CD4-positive, alpha-beta memory T cell (primary cell): ENCODE measurements at places on chromosomes 12 and 14. TPM values are rescaled to one million over a fixed set of nuclear protein-coding genes. Genes with fewer than 3 reads are reported as not detected.

Gene HOXC9
- not detected for total RNA-seq

Gene DIO3
- total RNA-seq: not detected

Gene TEX22
- 4.7 TPM for total RNA-seq

Gene SERPINA12
- total RNA-seq: not detected

DNA sequence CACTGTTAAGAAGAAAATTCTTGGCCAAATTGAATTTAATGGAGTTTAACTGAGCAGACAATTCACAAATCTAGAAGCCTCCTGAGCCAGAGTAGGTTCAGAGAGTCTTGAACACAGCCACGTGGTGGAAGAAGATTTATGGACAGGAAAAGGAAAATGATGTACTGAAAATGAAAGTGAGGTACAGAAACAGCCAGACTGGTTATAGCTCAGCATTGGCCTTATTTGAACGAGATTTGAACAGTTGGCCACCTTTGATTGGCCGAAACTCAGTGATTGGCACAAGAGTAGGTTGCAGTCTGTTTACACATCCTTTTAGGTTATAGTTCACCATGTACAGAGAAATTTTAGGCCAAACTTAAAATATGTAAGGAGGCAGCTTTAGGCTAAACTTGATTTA lies 9.9 kb downstream of the OAS2 start:
- H3K27me3 ChIP-seq: no peaks in the 10 kb centered on the region
- peak; percentile 4 for DNase-seq
- H3K4me3 ChIP-seq: no peak overlapping the region
- H3K4me1 ChIP-seq: peaks cover 40% of the 10 kb centered on the region
- H3K36me3 ChIP-seq: peaks cover 46% of the 10 kb centered on the region

Gene SERPINA10
- total RNA-seq: not detected

GRCh38 chr12:31525496-31526157 lies 65.3 kb downstream of the DENND5B start:
- no peaks in the 10 kb centered on the region for H3K36me3 ChIP-seq
- no peak overlapping the region for H3K4me3 ChIP-seq
- no peaks in the 10 kb centered on the region for H3K27me3 ChIP-seq
- DNase-seq: no peak
- H3K4me1 ChIP-seq: no peaks in the 10 kb centered on the region
- no peak overlapping the region for H3K27ac ChIP-seq

- H3K4me1 ChIP-seq: no peaks in the 10 kb centered on the region
- DNase-seq: no peak
- H3K27ac ChIP-seq: no peak overlapping the region
- no peak overlapping the region for H3K4me3 ChIP-seq
- no peaks in the 10 kb centered on the region for H3K36me3 ChIP-seq
- H3K27me3 ChIP-seq: no peaks in the 10 kb centered on the region
Measured at GRCh38 chr12:32379213-32379612, 20.1 kb upstream of the FGD4 start.

DNA sequence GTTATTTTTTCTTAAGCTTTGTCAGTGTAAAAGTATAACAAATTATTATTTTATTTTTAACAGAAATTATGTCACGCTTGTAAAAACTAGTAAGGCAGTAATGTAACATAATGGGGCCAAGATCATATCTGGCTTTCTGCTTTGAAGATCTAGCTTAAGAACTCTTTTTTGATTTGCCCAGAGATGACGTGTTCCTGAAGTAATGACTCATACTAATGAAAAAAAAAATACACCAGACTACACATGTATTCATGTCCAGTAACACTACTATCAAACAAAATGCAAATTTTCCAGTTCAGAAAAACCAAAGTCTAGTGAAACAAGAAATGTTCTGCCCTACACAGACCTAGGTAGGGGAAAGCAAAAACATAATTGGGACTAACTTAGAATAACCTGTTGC lies 432.2 kb upstream of the ATXN7L3B start:
- no peak overlapping the region for H3K27ac ChIP-seq
- H3K36me3 ChIP-seq: no peaks in the 10 kb centered on the region
- H3K4me3 ChIP-seq: no peak overlapping the region
- H3K27me3 ChIP-seq: no peaks in the 10 kb centered on the region
- no peaks in the 10 kb centered on the region for H3K4me1 ChIP-seq
- no peak for DNase-seq

DNA sequence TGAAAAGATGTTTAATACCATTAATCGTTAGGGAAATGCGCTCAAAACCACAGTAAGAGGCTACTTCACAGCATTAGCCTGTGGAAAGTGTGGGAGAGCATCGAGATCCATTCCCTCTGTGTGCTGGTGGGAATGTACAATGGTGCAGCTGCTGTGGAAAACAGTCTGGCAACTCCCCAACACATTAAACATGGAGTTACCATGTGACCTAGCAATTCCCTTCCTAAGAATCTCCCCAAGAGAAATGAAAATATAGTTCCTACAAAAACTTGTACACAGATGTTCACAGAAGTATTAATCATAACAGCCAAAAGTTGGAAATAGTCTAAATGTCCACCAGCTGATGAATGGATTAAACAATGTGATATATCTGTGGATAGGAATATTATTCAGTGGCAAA lies 23.8 kb downstream of the MLXIP start:
- no peak overlapping the region for H3K4me3 ChIP-seq
- H3K27ac ChIP-seq: no peak overlapping the region
- no peaks in the 10 kb centered on the region for H3K27me3 ChIP-seq
- no peak for DNase-seq

Gene SPTB
- 0.03 TPM for total RNA-seq

Gene ACOT4
- 1.2 TPM for total RNA-seq

- peaks cover 16% of the 10 kb centered on the region for H3K27me3 ChIP-seq
- peak; percentile 43 for DNase-seq
Measured at GRCh38 chr14:64879635-64880220, at the start of gene SPTB. Gene SPTB, minus strand, starts transcription at chr14:64879907. Its CDS starts 56,813 bp downstream, at chr14:64823094.
